ENCODE measurements at places on chromosomes 3 and 15.

- DNase-seq = no peak
Observed at GRCh38 chr3:15660055-15660935, 58.8 kb downstream of the BTD start.

DNA sequence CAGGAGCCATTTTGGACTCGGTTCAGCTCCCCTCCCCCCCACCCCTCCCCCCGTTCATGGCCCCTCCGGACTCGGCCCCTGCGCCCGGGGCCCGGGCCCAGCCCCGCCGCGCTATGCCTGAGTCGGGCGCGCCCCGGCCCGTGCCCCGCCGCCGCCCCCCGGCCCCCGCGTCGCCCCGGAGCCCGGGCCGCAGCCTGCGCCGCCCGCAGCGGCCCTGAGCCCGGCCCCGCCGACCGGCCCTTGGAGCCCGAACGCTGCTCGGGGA lies 155 bp downstream of the ACVR2B start:
- DNase-seq = no peak

GRCh38 chr15:44918136-44918535 lies 38.4 kb upstream of the TERB2 start:
- DNase-seq = no peak

DNA sequence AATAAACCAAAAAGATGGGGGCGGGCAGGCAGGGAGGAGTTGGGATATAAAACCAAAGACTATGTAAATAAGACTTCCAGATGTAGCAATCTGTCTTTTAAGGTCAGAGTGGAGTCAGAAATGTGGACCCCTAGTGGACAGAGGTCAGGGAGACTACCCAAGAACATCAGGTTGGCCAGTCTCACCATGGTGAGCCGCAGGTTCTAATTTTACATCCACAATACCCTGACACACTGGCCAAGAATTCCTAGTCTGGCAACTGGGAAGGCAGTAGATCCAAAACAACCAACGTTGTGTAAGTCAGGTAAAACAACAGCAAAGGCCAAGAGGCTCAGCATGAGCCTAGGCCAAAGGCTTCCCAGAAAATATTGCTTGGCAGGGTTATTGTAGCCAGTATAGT lies 203.4 kb downstream of the FOXP1 start:
- no peak for DNase-seq

DNA sequence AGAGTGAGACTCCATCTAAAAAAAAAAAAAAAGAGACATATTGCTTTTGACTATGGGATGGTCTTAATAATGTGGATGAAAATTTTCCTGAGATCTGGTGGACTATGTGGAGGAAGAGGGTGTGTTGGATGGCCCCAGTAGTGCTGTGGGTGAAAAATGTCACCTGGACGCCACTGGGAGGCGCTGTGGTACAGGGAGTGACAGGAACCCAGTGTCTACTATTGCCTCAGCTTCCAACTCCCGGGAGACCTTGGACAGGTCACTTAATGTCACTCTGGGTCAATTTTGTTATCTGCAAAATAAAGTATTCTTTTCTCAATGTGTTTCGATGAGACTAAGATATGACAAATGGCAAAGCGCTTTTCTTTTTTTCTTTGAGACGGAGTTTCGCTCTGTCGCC lies 27.7 kb upstream of the DCP1A start:
- DNase-seq = peak; percentile 12

DNA sequence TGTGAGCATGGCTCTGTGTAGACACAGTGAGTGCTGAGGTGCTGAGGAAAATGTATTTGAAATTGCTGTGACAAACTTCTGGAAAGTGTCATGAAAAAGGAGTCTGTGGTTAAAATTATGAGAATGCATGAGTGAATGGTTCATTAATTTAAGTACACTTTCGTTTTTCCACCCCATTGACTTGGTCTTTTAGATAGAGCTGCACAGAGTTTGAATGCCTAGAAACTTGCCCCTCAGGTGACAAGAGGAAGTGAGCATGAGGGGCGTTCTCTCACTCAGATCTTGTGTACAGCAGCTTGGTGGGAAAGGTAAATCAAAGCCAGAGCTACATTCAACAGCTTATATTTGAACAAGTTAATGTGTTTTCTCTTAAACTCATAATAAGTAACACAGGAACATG lies 296.8 kb downstream of the WDR72 start:
- no peak for DNase-seq

DNA sequence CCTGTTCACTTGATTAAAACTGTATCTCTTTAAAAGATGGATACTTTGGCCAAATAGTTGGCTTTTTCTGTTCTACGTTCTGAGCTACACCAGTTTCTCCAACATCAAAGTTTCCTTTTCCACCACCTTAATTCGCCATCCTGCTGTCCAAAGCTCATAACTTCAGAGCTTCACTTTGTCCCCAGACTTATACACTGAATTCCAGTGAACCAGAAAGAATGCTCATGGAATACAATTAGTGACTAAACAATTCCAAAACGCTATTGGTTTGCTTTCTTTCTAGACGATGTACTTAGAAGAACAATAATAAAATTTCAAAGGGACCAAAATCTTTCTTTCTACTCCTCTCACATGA lies 23.2 kb downstream of the GPR15 start:
- no peak for DNase-seq

- DNase-seq = no peak
Observed at GRCh38 chr15:70152070-70152480, 54.4 kb upstream of the TLE3 start.

DNA sequence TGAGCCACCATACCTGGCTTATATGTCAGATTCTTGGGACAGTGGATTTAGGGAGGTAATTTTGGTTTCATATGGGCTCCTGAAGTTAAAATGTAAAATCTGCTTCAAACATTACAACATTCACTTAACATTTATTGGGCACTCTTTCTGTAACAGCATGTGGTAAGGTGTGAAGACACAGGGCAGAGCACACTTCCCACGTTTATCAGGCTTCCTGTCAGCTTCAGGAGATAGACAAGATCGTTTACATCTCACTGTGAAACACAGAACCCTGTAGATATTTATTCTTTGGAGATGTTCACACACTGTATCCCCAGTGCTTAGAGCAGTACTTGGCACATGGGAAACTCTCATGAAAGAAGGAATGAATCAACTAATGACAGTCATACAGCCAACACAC lies 426.0 kb upstream of the RARB start:
- DNase-seq = no peak
